Activated CD4-positive, alpha-beta T cell treated with anti-CD3 and anti-CD28 coated beads for 48 hours (primary cell): ENCODE measurements at places on chromosomes 3 and 15.
A peak's percentile ranks its signal among the peaks of the same experiment; 100 is the strongest.

DNA sequence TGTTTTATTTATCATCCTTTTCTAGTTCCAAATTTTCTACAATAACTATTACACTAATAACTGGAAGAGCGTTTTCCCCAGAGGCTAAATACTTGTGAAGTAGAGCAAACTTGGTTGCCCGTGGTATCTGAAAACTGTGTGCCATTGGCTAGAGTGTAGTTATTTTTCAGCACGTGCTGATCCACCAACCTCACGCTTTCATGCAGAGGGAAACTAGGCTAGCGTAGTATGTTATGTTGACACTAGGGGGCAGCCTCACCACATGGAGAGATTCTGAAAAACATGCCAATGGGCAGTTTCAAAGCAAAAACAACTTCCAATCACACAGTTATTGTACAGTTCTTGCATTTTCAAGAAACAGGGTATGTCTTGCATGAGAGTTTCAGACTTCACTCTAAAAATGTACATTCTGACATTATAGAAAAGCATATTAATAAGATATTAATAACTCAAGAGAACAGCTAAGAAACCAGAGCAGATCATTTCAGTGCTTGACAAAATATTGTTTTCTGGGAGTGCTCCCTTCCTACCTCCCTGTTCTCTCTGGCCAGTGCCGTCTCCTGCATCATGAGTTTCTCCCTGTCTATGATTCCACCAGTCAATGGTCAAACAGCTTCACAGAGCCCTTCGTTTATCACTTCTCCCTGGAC lies 39.7 kb downstream of the SPATA12 start:
- DNase-seq: peak; percentile 78

- DNase-seq: no peak
Observed at GRCh38 chr3:30167541-30168011, 438.8 kb upstream of the TGFBR2 start.

DNA sequence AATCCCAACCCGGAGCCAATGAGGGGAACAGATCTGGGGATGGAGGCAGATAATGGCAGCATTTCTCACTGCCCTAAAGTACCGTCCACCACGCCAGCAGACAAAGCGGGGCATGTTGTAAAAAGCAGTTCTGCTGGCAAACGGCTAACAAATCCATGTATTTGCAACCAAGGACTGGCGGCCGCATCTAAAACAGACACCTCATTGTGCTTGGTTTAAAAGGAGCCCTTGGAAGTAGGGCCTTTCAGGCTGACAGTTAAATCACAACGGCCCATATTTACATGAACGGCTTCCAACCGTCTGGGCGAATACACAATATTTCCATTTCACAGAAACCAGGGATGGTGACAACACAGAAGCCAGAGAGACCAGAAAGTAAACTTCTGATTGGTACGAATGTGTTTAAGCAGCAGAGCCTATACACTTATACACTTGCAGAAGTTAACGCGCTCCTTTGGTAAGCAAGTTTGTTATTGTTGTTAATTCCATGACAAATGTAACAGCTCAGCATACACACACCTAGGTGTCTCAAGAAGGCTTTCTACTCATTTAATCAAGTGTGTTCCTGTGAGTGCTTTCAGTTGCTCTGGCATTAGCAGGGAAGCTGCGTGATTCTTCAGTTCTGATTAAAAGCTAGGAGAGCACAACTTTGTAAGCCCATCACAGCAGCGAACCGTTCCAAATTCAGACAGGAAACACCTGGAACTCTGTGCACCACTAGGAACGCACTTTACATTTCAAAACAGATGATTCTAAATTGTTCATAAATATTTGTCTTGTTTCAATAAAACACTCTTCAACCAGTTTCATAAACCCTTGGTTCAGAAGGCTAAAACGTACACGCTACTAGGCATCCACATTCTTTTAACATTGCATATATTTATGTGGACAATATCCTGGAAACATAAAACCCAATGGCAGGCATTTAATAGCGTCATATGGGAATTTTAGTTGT lies 112.9 kb downstream of the PDZRN3 start:
- DNase-seq: no peak

GRCh38 chr3:14451844-14452739 lies 49.7 kb downstream of the SLC6A6 start:
- DNase-seq: no peak

- no peak for DNase-seq
Observed at GRCh38 chr15:95520511-95520910, 810.0 kb upstream of the NR2F2 start.

- no peak for DNase-seq
Observed at GRCh38 chr3:123586968-123587367, 2.1 kb upstream of the HACD2 start.

GRCh38 chr15:77033729-77034671 lies 36.9 kb downstream of the TSPAN3 start:
- DNase-seq: no peak

- DNase-seq: no peak
Observed at GRCh38 chr15:84947947-84948830, 33.5 kb upstream of the PDE8A start.

- no peak for DNase-seq
Observed at GRCh38 chr3:8972639-8973038, 9.4 kb upstream of the RAD18 start.

- no peak for DNase-seq
Observed at GRCh38 chr3:77189258-77189657, 149.4 kb downstream of the ROBO2 start.

- DNase-seq: no peak
Observed at GRCh38 chr3:31531452-31531991, 1.2 kb upstream of the STT3B start.

DNA sequence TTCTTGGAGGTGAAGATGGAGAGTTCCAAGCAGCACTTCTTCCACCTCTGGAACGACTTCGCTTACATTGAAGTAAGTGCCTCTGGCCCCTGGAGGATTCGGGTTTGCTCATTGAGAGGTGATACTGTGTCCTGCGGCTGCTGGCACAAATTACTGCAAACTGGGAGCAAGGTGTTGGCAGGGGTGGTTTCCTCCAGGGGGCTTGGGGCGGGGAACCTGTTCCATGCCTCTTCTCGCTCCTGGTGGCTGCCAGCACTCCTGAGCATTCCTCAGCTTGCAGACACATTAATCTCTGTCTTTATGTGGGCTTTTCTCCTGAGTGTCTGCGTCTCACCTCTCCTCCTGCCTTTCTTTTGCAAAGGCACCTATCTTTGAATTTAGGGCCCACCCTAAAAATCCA lies 47.4 kb downstream of the MESD start:
- DNase-seq: no peak

DNA sequence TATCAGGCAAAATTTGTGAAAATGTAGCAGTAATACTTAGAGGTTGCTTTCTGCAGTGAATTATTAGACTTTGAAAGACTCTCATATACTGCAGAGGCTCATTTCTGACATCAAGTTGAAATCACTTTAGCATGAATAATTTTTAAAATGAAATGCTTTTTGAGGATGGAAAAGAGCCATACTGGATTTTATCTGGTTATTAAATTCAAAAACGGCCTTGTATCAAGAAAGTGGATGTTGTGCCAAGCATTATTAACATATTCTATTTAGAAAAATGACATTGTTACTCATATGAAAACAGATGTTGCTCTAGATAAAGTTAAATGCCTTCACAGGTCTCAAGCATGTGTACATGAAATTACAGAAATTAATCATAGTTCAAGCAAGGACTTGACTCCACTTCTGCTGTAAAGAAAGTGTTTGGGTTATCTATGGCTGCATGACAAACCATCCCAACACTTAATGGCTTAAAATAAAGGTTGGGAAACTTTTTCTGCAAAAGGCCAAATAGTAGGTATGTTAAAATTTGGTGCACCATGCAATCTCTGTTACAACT lies 64.5 kb upstream of the ZNF280D start:
- DNase-seq: no peak

DNA sequence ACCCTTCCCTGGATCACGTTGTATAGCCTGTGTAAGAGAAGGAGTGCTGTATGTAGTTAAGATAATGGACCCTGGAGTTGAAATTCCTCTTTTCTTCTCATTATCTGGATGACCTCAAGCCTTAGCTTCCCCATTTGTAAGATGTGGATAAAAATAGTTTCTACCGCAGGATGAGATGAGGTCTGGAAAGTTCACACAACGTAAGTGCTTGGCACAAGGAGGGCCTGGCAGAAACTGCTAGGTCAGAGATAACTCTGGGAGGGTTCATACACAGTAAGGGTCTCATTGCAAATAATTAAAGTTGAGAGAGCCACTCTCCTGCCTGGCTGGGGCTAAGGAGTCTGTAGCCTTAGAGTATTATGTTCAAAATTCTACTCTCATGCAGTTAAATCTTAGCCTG lies 214.4 kb downstream of the LRTM1 start:
- DNase-seq: no peak

DNA sequence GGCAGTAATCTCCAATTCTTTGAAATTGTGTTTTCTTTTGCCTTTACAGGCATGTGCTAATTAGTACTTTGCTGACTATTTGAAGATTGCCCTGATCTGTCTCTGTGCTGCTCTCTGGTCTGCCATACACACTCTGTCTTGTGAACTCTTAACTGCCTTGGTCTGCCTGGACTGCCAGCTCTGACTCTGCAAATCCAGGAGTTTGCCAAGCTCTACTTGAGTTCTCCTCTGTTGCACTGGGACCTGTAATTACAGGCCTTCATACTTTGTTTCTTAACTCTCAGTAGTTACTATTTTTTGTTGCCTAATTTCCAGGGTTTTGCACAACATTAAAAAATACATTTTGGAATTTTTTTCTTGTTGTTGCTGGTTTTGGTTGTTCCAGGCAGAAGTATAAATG lies 155.0 kb downstream of the RSRC1 start:
- DNase-seq: no peak

DNA sequence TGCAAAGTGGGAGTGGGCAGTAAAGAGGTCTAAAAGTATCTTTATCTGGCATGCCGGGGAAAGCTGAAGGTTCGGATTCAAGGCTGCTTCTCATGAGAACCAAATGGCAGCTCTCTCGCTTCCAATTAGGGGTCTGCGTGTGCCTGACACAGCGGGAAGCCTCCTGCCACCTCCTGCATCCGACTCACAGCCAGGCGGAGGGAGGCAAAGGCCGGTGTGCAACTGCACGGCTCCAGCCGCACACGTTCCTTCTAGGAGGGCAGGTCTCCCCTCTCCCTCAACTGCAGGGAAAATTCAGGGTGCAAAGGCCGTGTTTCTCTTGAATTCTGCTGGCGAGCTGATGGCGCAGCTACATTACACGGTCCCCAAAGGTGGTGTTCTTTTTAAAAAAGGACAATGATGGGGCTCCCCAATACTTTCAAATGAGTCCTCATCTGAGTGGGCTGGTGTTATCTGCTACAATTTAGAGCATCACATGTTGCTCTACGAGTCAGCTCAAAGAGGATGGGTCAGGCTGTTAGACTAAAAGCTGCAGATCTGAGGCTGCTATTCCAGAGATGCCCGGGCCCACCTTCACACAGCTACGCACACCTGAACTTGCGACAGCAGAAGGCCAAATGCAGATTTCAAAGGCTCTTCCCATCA lies 226.6 kb downstream of the ADAMTS17 start:
- DNase-seq: no peak

GRCh38 chr3:177444696-177445095 lies 247.4 kb upstream of the TBL1XR1 start:
- DNase-seq: no peak

DNA sequence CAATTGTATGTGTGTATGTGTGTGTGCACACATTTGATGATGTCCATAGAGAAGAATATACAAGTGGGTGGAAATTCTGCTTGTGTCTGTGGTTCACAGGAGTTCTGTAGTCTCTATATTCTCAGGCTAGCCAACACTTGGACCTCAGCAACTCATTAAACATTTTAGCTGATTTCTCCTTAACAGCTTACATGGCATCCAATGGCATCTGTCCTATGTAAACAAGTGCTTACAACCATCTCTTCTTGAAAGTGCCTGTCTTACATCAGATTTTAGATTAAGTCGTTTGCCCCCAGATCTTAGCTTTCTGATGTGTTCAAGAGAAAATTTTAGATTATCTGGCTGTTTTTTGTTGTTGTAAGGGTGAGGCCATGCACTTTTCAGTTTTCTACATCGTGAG lies 29.0 kb downstream of the ZNF662 start:
- DNase-seq: no peak

DNA sequence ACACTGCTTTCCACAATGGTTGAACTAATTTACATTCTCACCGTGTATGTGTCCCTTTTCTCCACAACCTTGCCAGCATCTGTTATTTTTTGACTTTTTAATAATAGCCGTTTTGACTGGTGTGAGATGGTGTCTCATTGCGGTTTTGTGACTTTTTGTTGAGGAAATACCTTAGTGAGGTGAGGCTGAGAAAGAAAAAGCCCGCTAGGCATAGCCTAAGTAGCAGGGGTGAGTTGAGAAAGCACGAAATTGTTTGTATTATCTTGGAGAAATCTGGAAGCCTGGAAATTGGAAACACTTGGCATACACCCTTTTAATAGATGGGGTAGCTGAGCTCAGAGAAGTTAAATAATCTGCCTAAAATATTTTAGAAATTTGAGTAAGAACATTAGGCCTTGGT lies 61.5 kb upstream of the CFAP161 start:
- no peak for DNase-seq

- no peak for DNase-seq
Observed at GRCh38 chr3:102514241-102514640, 79.4 kb downstream of the ZPLD1 start.

DNA sequence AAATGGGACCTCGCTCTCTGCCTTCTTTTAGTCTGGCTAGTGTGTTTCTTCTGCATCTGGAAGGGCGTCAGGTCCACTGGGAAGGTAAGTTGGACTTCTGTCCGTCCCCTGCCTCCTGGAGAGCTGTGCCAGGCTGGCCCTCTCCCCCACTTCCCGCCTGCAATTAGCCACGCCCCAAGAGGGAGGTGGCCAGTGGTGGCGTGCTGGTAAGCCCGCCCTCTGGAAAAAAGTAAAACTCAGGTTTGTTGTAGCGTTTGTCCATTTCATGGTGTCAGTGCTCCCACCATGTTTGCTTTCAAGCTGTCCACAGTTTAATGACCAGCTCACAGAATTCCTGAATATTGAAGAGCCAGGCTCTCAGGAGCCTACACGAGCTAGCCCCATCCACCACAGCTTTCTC lies 55.6 kb downstream of the SLC6A6 start:
- no peak for DNase-seq

DNA sequence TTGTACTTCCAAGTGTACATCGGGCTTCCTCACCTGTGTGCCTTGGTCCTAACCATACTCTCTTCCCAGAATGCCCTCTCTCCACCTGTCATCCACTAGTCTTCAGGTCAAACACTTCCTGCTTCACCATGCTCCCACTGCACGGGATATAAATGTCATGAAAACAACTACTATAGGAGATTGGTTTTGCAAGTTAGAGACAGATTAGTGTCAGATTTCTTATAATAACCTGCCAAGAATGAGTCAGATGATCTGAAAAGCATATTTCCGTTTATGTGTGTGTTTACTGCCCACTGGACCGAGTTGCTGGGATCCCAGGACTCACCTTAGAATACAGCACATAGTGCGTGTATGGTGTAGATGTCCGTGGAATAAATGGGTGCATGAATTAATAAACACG lies 21.4 kb downstream of the PLA1A start:
- DNase-seq: no peak

GRCh38 chr15:23422099-23422945 lies 24.7 kb downstream of the GOLGA6L2 start:
- DNase-seq: no peak

GRCh38 chr3:114651555-114651954 lies 357.7 kb downstream of the TIGIT start:
- no peak for DNase-seq

GRCh38 chr3:42790714-42791229 lies 13.5 kb downstream of the HIGD1A start:
- no peak for DNase-seq
